Activated T-cell treated with anti-CD3 and anti-CD28 coated beads, Interleukin-2, amount 50 U/mL, for 72 hours (primary cell): ENCODE measurements at places on chromosomes 4 and X. TPM values are rescaled to one million over a fixed set of nuclear protein-coding genes. Genes with fewer than 3 reads are reported as not detected.

DNA sequence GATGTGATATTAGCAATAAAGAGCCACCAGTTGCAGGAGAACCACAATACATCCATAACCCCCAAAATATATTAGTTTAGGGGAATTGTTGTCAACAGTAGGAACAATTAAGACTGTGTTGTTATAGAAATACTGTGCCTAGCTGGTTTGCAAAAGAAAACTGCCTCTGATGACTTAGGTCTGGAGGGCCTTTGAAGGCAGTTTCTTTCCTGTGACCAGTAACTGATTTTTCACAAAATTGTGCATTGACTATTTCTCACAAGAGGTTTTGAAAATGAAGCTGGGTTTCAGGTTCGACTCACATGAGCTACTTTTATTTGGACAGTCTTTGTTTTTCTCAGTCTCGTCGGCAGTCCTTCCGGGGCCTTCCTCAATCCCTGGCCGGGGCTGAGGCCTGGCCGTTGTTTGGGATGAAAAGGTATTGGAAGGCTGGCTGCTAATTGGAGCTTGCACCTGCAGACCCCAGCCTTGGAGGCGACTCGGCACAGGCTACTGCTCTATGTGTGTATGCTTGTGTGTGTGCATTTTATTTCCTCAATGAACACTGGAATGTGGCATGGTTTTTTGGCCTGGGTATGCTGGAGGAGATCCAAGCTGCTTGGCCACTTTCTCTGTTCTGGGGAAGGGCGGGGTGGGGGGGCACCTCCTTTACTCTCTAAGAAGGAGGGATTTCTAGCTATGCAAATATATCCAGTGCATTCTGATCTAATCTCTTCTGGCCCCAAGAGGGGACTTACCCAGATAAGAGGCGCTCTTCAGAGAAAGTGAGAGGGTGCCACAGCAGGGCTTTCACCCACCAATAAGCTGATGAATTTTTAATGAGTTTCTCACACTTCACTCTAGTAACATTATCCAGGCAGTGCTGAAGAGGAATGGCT is 49.5 kb upstream of the LNX1 start:
- DNase-seq = no peak

Gene GPR78
- not detected for total RNA-seq

GRCh38 chr4:107714256-107714655 is 5.8 kb downstream of the PAPSS1 start:
- DNase-seq = no peak

Gene NUP62CL
- total RNA-seq = 4.9 TPM

GRCh38 chr4:23135792-23136645 is 443.3 kb downstream of the GBA3 start:
- peak; percentile 6 for DNase-seq

- no peak for DNase-seq
Observed at GRCh38 chr4:22501715-22502095, 14.2 kb downstream of the ADGRA3 start.

DNA sequence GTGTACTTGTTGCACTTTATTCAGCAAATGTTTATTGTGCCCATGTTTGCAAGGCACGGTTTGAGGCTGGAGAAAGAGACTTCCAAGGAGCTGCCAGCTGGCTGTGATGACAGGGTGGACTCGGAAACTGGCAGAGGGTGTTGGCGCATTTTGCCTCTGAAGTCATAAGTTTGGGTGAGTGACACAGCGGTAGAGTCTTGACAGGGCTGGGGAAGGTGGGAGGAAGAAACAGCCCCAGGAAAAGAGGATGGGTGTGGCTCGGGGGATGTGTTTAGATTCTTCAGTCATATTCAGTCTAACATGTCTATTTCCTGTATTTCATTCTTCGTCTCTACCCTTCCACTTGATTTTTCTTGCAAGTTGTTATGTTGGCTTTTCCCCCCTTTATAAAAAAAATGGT is 77.0 kb upstream of the STOX2 start:
- DNase-seq = no peak

Gene ARHGAP6
- total RNA-seq = not detected

Gene SAGE1
- total RNA-seq = not detected

Gene SYN1
- 0.67 TPM for total RNA-seq

Gene SPANXB1
- not detected for total RNA-seq

DNA sequence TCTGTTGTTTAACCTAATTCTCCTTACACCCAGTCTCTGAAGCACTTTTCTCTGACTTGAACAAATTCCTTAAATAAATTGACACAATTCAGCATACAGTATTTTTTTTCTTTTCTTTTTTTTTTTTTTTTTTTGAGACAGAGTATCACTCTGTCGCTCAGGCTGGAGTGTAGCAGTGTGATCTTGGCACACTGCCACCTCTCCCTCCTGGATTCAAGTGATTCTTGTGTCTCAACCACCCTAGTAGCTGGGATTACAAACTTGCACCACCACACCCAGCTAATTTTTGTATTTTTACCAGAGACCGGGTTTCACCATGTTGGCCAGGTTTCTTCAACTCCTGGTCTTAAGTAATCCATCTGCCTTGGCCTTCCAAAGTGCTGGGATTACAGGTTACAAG is 1498.1 kb upstream of the PCDH10 start:
- DNase-seq = no peak

DNA sequence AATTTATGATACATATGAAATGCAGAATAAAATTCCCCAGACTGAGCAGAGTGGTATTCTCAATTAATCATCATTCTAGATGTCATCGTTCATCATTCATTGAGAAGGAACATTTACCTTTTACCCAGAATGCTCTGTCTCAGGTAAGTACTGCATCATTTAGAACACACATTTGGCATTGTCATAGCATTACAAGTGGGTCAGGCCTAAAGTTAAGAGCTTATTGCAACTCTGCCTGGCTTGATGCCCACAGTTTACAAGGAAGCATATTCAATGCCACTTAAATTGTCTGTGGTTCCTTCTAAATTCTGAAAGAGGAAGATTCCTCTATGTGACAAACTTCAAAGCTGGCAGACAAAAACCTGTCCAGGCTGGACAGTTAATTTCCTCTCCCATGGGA is 87.3 kb downstream of the CAMK2D start:
- no peak for DNase-seq

- DNase-seq = no peak
Observed at GRCh38 chr4:37727635-37728034, 41.5 kb upstream of the RELL1 start.

DNA sequence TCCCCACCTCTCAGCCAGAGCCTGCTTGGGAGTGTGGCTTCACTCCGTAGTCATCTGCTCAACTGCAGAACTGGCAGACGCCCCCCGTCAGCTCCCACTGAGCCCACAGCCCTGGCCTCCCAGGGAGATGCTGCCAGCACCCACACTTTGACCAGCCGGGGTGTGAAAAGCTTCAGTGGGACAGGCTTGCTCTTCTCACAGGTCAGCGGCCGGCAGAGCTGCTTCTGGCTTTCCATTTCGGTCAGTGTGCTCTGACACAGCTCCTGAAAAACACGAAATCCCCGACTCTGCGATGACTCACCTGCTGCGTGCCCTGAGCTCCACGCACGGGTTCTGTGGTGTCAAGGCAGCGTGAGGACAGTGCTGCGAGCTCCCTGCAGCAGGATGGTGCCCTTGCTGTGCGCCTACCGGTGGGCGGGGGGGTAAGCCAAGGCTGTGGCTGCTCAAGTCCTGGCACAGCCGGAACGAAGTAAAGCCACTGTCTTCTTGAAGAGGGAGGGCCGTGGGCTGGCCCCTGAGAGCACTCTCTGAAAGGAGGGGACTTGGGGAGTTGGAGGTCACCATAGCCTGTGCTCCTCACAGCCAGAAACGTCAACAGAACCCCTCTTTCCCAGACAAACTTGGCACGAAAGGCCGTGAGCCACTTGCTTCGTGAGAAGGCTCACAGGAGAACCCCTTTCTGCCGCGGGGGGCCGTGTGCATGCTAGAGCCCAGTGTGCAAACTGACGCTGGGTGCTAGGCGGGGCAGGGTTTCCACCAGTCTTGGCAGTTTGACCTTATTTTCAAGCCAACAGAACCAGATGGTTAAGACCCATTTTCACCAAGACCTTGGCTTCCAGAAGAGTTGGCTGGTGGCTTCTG is 23.6 kb downstream of the NOP14 start:
- peak; percentile 38 for DNase-seq

DNA sequence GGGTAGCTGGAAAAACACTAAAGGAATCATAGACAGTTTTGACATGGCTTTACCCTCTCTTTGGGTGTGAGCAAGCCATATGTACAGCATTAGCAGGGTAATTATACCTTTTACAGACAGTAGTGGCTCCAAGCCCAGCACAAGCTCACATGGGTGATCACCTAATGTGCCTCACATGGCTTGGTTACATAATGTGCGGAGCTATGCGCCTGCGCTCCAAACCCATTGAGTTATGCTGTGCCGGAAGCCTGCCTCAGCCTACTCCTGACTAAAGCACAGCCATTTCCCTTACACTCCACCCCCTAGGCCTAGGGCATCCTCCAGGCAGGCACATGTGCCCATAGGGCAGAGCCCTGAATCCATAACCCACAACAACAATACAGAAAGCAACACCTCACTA is 6.5 kb upstream of the TSPAN5 start:
- DNase-seq = peak; percentile 20

Gene SHISA3
- 0.41 TPM for total RNA-seq

DNA sequence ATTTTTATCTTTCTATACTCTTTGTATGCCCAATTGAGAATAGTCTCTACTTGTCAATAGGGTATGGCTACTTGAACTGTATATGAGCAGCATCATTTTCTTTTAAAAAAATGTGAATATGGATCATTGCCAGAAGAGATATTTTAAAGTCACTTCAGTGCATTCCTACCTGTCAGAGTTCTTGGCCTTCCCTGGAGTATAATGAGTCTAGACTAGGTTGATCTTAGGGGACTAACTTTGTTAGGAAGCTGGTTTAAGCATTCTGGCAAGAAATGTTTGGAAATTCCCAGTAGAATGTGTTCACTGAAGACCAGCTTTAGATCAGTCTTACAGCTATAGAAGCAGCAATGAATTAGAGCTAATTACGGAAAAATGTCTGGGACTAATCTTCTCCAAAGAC is 178.2 kb downstream of the FAT4 start:
- DNase-seq = no peak

DNA sequence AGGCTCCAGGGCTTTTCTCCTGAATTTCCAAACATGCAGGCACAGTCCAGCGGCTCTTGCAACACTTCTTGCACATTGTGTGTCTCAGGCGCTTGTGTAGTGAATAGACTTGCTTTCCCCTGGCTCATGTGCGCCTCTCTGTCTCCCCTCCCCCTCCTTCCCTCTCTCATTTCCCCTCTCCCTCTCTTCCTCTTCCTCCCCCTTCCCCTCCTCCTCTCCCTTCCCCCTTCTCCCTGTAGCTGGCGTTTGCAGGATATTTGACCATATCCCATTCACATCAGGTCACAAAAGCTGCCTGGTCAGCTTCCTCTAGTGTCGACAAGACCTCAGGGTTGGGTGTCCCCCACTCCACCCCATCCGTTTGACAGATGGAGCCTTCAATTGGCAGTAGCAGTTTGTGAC is 2.4 kb downstream of the CHST7 start:
- DNase-seq = no peak

Gene F8A2
- not detected for total RNA-seq

Gene MAGEA9
- total RNA-seq = not detected

Gene PABPC4L
- not detected for total RNA-seq

- no peak for DNase-seq
Observed at GRCh38 chr4:185811509-185812364, at the start of gene SORBS2. Gene SORBS2 (minus strand): TSS chr4:185812194. CDS start chr4:185690571, 121,623 bp downstream.

DNA sequence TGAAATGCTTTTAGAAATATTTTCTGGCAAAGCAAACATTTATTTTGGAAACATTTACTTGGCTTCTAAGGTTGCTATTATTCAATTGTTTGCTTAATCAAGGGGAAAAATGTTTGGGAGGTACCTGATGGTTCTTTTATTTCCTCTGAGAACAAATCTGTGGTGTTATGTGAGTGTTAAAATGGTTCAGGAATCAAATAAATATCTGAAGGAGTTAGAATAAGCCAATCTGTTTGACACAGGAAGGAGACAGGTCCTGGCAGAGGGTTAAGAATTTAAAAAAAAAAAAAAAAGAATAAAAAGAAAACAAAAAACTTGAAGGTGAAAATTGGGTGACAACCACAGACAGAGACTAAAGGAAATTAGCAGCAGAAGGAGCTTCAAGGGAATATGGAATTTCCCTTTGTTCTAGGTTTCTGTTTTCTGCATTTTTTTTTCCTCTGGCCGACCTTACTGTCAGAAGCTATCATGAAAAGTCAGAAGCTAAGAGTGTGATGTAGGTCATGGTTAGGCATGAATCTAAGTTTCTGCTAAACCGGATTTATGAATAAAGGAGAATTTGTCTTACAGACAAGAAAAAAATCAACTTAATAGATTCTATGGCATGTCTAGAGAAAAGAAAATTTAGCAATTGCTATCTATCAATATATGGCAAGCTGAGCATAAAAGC is 78.6 kb upstream of the PNPLA4 start:
- DNase-seq = no peak

- DNase-seq = no peak
Observed at GRCh38 chr4:152939621-152940020, 3.5 kb downstream of the FHDC1 start.

Gene CFAP47
- total RNA-seq = not detected

- DNase-seq = no peak
Observed at GRCh38 chr4:154126276-154126675, 337.4 kb upstream of the SFRP2 start.

- DNase-seq = no peak
Observed at GRCh38 chr4:87053802-87054767, 119.3 kb downstream of the AFF1 start.

DNA sequence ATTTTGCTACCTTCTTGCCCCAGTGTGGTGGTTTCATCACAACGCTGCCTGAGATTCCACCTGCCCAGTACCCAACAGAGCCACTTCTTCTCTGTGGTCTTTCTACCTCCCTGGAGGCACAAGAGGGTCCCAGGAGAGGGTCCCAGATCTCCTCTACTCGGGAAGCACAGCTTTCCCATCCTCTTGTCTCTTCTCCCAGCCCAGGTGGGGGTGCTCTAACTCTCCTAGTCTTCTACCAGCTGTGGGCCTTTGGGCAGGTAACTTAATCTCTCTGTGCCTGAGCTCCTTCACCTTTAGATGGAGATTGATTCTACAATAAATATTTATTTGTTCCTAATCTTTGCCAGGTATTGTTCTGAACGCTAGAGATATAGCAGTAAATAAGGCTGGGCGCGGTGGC is 1.8 kb upstream of the HPGDS start:
- DNase-seq = no peak

DNA sequence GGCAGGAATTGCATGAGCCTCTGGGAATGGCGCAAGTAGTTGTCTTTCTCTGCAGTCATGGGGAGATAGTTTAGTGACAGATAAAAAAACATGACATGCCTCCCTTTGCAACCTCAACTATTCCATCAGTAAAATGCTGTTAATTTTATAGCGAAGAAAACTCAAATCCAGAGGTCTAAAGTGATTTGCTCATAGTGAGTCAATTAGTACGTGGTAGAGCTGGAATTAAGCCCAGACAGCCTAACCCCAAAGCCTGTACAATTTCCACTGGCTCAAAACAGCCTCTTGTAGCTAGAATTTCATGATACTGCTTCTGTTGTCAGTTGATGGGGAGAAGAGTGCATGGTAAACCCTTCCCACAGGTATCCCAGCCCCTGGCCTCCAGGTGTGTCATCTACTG is 81.3 kb upstream of the TRPC5 start:
- DNase-seq = no peak

GRCh38 chr4:24885342-24885741 is 27.5 kb downstream of the CCDC149 start:
- no peak for DNase-seq

GRCh38 chr4:166622425-166622977 is 611.8 kb downstream of the SPOCK3 start:
- DNase-seq = no peak

Gene TMEM144
- not detected for total RNA-seq

- no peak for DNase-seq
Observed at GRCh38 chrX:47644557-47645091, 5.7 kb downstream of the ELK1 start.
